GM04504 (cell line): ENCODE measurements at places on chromosomes 7 and 10.

GRCh38 chr7:74289659-74290552 is 699 bp downstream of the CLIP2 start:
- no peak for DNase-seq

GRCh38 chr7:134022286-134022911 is 104.7 kb upstream of the LRGUK start:
- no peak for DNase-seq

DNA sequence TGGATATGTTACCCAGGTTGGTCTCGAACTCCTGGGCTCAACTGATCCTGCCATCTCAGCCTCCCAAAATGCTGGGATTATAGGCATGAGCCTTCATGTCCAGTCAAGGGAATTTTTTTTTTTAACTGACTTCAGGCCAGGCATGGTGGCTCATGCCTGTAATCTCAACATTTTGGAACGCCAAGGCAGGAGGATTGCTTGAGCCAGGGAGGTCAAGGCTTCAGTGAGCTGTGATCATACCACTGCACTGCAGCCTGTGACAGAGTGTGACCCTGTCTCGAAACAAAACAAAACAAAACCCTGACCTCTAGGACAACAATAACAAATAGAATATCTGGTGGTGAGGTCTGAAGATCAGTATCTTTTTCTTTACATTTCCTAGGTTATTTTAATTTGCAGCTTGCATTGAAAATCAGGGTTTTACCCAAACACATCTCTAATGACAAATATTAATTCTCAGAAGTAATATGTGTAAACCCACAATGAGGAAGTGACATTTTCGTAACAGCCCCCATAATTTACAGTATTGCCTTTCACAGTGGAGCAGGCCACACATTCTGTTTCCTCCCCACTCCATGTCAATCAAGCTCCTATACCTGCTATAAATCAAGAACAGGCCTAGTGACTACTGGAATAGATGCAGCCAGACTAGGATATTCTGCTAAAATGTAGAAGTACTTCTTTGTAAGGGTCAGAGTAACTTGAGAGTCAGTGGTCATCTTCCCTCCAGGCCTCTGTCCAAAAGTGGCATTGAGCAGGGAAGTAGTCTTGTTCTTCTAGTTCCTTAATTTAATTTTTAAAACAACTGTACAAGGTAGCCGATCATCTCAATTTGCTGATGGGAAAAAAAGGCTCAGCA is 43.3 kb upstream of the ECHDC3 start:
- DNase-seq, result no peak

DNA sequence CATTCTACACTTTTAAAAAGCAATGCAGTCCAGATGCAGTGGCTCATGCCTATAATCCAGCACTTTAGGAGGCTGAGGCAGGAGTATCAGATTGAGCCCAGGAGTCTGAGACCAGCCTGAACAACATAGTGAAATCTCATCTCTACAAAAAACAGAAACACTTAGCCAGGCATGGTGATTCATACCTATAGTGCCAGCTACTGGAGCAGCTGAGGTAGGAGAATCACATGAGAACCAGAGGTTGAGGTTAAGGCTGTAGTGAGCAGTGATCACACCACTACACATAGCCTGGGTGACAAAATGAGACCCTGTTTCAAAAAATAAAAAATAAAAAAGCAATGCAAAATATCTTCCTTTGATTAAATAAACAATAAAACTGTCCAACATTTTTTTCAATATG is 205.2 kb downstream of the GRM8 start:
- DNase-seq, result no peak

DNA sequence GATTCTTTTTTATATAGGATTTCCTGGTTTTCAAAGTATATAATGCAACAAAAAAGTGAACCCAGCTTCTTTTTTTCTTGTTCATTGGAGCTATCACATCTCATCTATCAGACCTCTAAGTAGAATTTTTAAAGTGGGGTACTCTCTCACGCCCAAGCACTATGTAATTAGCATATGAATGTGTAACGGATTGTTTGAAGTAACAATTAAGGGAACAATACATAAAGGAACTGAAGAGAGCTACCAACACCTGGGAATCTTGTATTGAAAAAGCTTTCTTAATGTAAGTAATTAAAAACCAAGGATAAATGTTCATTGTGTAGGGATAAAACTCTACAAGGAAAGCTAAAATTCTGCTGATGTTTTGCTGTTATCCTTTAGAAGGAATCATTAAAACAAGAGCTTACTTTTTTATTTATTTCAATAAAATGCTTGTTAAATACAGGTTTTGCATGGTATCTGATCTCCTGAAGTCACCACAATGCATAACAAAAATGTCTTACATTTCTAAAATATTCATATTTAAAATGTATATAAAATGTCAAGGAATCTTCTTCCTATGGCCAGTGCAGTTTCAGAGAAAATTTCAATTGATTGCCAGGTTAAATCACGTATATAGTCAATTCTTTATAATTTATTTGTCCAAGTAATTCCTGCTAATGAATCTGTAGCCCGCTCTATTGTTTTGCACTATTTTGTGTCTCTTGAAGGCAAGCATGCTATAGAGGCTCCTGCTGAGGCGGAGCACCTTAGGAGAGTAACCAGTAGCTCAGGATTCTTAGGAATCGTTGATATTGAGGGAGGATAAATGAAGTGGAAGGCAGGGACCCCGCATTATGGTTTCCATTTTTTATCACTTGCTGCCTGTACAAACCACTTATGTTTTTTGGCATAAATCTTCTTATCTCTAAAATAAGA is 51.6 kb downstream of the PTPRZ1 start:
- DNase-seq, result no peak

GRCh38 chr7:149882248-149883047 is 8.7 kb downstream of the ATP6V0E2 start:
- no peak for DNase-seq

GRCh38 chr10:116271593-116272439 is 1.2 kb downstream of the GFRA1 start:
- no peak for DNase-seq

GRCh38 chr10:114064151-114065048 is 20.7 kb downstream of the ADRB1 start:
- no peak for DNase-seq

- DNase-seq, result no peak
Measured at GRCh38 chr7:43449577-43449976, 133.3 kb upstream of the STK17A start.

GRCh38 chr10:78512205-78512550 is 478.5 kb downstream of the RPS24 start:
- no peak for DNase-seq

DNA sequence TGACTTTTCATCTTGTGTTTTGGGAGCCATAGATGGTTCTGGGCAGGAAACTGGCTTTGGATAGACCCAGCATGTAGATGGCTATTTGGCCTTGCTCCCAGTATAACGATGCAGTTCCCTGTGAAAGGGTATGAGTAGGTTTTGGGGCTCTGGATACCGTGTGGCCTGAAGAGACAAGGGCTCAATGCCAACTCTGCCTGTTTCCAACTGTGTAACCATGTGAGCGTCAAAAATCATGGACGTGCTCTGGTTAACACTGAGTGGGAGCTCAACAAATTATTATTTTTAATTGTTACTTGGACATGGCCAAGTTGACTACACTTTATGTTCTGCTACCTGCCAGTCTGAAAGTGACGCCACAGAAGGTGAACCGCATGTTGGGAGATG is 41.8 kb downstream of the EGFR start:
- no peak for DNase-seq

- no peak for DNase-seq
Measured at GRCh38 chr10:31669357-31669756, 259.3 kb downstream of the ARHGAP12 start.

GRCh38 chr10:113162960-113163359 is 212.9 kb downstream of the TCF7L2 start:
- DNase-seq, result no peak

GRCh38 chr7:95811846-95812445 is 39.6 kb downstream of the DYNC1I1 start:
- DNase-seq, result peak; percentile 28
